ENCODE measurements at places on chromosomes 5 and 9.

GRCh38 chr9:98127226-98127625 is 8.2 kb upstream of the TRIM14 start:
- no peak for DNase-seq

GRCh38 chr5:73232266-73233041 is 59.5 kb downstream of the TMEM174 start:
- no peak for DNase-seq

- DNase-seq, result no peak
These were observed 83.5 kb downstream of the FEM1C start for GRCh38 chr5:115461093-115461492.

DNA sequence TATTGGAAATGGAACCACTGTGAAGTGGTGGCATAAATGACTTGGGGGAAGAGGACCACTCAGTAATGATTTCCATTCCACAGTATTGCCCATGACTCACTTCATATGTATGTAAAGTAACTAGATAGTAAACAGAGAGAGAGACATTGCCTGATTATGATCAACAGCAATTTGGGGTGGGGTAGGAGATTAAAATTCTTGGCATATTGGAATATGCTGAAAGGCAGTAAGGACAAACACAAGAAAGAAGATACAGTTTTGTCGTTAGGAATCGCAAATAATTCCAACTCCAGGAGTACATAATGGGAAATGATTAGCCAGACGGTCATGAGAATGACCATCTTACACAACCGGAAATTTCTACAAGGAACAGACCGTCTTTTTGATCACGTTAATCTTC is 1.5 kb upstream of the HMGCS1 start:
- DNase-seq, result no peak

DNA sequence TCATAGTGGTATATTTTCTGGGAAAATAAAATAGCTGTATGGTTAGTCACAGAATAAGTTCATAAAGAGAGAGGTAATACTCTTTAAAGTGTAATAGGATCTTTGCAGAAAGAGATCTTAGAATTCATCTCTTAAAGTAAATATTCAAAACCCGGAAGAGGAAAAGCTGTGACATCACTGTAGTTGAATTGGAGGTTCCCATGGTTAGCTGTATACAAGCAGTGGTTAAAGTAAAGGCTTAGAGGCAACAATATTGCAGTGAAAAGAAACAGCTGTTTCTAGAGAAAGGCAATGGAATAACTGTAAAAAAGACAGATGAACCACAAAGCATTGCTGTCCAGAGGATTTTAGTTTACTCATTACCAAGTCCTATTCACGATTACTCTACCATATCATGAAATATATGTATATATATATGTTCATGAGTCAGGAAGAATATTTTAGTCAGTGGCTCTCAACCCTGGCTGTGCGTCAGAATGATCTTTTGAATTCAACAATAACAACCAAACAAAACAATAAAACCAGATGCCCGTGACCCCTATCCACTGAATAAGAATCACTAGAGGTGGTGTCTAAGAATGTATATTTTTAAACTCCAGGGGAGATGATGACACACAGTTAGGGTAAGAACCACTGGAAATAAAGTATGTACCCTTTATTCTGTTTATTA is 4.7 kb downstream of the ERCC6L2 start:
- DNase-seq, result no peak

GRCh38 chr9:14768405-14769229 is 46.1 kb upstream of the CER1 start:
- DNase-seq, result no peak

- no peak for DNase-seq
These were observed 975 bp downstream of the RASGEF1C start for GRCh38 chr5:180208038-180208434.

- no peak for DNase-seq
These were observed 122.5 kb downstream of the TRPM3 start for GRCh38 chr9:70998962-70999361.

GRCh38 chr9:133375116-133375723 is 640 bp downstream of the SURF4 start:
- peak; percentile 51 for DNase-seq

GRCh38 chr5:68170826-68171558 is 44.6 kb upstream of the PIK3R1 start:
- DNase-seq, result no peak

- no peak for DNase-seq
These were observed 328.1 kb downstream of the HINT1 start for GRCh38 chr5:130836729-130837649.

DNA sequence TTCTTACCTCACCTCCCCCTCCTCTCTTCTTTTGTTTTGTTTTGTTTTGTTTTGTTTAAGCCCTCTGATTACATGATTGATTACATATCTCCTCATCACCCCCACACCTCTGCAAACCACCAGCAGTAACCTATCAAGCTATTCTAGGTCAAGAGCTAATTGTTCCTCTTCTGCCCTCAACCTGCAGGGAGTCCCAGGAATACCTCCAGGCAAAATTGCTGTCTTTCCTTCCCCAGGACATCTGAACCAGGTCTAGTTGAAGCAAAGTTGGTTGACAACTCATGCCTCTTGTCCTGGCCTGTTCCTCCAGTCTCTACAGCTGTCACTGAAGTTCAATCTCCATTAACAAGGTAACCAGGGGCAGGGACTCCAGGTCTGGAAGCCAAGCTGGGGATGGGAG is 80.0 kb upstream of the PTGER4 start:
- no peak for DNase-seq

DNA sequence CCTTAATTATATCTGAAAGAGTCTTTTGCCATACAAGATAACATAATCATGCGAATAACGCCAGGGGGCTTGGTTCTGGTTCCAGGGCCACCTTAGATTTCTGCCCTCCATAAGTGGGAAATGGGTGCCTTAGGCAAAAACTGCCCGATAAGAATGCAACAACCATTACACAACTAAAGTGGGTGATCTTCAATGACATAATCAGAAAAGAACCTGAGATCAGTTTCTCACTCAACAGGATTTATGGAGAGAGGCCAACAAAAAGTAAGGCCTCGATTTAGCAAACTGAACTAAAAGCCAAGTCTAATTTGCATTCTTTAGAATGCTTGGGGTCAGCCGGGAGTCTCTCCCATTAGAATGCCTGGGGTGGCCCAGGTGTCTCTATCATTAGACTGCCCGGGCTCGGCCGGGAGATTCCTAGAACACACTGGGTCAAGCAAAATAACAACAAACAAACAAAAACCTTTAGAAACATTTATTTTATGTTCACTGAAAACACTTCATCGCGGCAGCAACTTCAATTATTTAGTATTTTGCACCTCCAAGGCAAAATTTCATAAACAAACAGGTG is 194.8 kb downstream of the AUH start:
- no peak for DNase-seq

DNA sequence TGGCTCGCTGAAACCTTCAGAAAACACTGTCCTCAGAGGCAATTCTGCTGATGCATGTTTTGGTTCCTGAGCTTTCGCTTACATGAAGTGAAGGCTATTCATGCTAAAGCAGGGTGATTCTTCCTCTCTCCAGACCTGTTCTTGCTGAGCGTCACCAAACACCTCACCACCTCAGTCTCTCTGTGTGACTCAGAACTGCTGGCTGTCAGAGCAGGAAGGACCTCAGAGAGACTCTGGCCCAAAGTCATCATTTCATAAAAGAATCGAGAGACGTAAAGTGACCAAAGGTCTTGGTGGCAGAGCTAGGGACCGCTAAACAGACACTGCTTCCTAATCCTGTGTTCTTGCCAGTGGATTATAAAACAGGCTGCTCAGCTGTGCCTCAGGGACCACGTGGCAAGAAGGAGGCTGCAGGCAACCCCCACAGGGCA is 73.8 kb downstream of the LHFPL2 start:
- DNase-seq, result no peak

GRCh38 chr5:43702815-43703214 is 99.8 kb downstream of the NNT start:
- DNase-seq, result no peak

- DNase-seq, result no peak
These were observed 46.1 kb upstream of the ZBED3 start for GRCh38 chr5:77133061-77133758.

DNA sequence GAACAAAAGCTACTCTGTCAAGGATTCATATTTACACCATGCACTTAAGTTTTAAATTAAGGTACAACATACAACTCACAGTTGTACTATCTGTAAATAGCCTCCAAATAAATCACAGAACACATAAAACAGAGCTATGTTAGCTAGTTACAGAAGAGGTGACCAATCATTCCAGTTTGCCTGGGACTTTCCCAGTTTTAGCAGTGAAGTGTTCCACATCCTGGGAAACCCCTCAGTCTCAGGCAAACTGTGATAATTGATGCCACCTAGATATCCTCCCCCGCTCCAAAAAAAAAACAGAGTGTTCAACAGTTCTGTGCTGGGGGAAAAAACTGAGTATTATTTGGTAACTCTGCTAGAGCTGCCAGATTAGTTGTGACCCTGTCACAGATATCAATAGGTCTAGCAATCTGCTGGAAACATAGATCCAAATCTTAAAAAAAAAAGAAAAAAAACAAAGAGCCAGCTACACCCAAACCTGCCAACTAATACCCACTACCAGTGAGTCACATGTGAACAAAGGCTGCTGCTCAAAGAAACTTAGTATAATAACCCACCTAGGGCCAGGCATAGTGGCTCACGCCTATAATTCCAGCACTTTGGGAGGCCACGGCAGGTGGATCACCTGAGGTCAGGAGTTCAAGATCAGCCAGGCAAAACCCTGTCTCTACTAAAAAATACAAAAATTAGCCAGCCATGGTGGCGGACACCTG is 5.7 kb downstream of the TBCA start:
- DNase-seq, result no peak

- no peak for DNase-seq
These were observed 95.7 kb downstream of the HOMER1 start for GRCh38 chr5:79418276-79418675.

- no peak for DNase-seq
These were observed 490.0 kb upstream of the PIK3R1 start for GRCh38 chr5:67725604-67726003.

GRCh38 chr9:107540164-107540561 is 50.6 kb upstream of the KLF4 start:
- DNase-seq, result no peak

DNA sequence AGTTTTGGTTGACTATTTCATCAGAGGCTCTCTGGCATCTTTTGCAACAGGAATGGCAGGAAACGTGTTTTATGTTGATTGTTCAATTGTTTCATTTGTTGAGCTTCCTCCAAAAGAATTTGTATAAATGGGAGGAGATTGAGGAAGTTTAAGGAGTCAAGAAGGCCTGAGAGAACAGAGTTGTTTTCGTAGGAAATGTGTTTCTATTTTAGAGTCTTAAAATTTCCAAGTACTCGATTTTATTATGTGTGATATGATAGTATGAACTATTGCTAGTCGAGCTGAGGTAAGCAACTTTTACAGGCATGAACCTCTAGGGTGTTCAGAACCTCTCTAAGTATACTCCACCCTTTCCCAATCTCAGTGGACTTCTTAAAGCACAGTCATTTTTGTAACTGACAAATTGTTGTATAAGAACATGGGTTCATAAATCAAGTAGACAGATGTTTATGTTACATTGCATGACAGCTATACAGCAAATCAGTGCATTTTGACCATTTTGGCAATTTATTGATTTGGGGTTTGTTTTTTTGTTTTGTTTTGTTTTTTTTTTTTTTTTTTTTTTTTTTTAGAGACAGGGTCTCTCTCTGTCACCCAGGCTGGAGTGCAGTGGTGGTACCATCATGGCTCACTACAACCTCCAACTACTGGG is 47.4 kb downstream of the POLK start:
- DNase-seq, result no peak

DNA sequence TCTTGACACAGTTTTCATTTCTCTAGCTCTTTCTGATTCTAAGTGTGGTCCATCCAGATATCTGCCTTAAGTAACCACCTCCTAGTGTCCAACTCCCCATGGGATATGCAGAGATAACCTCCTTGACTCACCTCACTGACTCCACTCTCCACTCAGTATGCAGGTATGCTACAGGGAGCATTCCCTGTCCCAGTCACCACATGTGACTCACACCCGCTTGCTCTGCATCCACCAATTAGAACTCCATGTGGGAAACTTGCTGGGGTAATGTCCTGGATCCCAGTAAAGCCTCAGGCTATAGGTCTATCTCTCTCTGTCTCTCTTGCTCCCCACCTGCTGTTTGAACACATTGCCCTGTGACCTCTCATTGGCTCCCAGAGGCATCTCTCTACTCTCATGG is 563.9 kb downstream of the HTR1A start:
- DNase-seq, result no peak

GRCh38 chr5:16679863-16680262 is 63.1 kb upstream of the RETREG1 start:
- no peak for DNase-seq

DNA sequence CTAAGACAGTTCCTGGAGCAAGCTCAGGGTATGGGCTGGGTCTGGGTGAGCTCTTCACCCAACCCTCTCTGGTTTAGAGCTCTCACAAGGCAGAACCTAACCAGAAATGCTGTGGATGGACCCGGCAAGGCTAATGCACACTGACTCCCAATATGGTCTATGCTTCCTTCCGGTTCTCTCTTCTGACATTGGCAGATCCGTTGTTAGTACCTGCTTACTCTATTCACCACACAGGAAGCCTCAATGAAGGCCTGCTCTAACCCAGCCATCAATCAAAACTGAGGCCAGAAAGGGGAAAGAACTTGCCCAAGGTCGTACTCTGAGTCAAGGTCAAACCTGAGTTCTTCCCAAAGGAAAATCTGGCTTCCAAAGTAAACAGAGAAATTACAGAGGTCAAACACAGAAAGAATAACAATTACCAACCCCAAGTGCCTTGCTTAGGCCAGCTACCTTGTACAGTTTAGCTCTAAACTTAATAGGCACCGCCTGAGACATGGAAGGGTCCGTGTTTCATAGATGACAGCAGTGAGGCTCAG is 46.0 kb upstream of the AKNA start:
- DNase-seq, result no peak

DNA sequence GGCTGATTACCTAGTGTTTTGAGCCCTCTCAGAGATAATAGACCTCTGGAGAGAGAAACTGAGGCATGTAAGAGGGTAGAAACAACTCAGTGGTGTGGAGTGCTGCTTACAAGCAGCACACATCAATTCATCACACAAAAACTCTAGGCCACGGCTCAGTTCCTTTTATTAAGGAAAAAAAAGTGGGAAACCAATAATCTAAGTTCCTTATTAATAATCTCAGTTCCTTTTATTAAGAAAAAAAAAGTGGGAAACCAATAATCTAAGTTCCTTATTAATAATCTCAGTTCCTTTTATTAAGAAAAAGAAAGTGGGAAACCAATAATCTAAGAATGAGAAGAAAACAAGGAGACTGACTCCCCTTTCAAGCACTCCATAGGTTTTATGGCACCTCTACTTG is 28.0 kb downstream of the TXNDC8 start:
- DNase-seq, result no peak

- no peak for DNase-seq
These were observed 61.4 kb upstream of the VLDLR start for GRCh38 chr9:2560180-2560579.
